ENCODE measurements at places on chromosomes 5 and 9.

- no peak for DNase-seq
These were observed 10.7 kb downstream of the OR2V1 start for GRCh38 chr5:181120306-181120705.

DNA sequence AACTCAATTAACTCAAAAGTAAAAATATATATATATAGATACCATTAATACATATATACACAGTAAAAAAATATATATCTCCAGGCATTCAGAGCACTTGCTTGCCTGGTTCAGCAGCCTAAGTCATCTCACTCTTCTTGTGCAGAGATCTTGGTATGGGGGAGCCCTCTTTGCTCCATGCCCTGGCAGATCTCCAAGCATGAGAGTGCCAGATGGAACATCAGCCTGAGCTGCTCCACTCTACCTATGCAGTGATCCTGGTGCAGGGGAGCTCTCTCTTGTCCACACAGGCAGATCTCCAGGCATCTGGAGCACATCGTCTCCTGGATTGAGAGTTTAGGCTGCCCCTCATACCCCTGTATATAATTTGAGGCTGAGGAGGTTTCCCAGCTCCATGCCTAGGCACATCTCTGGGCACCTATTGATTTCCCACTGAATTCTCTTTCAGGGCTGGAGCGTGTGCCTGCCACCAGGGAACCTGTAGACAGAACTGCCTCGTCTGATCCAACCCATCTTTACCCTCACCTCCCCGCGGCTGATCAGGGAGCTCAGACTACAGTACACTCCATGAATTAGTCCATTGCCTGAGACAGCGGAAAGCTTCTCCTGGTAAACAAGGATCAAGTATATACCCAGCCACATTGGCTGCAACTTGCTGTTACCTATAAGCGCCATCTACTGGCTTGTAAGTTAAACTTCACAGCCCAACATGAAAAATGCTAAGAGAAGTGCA lies 342.4 kb upstream of the GRIA1 start:
- peak; percentile 43 for DNase-seq

- DNase-seq, result peak; percentile 57
These were observed 140.3 kb downstream of the TSSK1B start for GRCh38 chr5:113294311-113295110.

DNA sequence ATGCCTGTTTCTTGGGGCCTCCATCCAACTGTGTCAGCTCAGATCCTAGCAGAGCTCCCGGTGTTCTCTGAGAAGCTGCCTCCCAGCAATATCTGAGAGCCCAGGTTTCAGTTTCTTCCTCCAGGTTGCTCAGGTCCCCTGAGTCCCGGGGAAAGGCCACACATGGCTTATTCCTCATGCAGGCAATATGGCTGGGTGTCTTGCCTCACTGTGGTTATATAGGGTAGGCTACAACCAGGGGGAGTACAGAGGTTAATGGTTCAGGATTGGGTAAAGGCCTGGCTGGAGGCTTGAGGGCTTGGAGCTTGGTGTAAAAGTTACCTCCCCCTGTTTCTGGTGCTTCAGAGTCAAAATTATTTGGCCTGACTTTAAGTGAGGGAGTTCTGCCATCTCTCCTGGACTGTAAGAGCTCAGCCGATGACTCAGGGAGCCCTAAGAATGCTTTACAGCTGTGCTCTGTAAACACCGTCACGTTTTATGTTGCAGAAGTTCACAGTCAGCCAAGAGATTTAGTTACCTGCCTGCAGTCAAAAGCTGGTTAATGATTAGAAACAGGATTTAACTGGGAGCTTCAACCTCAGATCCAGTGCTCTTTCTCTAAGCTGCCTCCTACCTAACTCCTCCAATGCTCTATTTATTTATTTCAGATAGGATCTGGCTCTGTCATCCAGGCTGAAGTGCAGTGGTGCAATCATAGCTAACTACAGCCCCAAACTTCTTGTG lies 24.3 kb upstream of the UBAP2 start:
- DNase-seq, result peak; percentile 29

GRCh38 chr5:14595189-14595588 lies 13.6 kb downstream of the OTULINL start:
- no peak for DNase-seq

- no peak for DNase-seq
These were observed 51.8 kb downstream of the ATG10 start for GRCh38 chr5:82023644-82024043.

DNA sequence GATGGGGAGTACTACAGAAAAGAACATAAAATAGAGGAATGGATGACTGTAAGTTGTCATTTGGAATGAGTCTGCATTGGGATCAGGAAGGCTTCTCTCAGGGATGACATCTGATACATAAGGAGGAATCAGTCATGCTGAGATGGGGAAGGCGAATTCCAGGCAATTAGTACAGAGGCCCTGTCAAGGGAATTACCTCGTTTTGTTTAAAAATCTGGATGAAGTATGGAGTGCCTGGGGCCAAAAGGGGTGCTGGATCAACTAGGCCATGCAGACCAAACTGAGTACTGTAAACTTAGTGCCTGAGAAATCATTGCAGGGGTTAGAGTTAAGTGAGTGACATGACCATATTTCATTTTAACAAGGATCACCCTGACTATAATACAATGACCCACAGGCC lies 30.5 kb downstream of the JAKMIP2 start:
- DNase-seq, result no peak

DNA sequence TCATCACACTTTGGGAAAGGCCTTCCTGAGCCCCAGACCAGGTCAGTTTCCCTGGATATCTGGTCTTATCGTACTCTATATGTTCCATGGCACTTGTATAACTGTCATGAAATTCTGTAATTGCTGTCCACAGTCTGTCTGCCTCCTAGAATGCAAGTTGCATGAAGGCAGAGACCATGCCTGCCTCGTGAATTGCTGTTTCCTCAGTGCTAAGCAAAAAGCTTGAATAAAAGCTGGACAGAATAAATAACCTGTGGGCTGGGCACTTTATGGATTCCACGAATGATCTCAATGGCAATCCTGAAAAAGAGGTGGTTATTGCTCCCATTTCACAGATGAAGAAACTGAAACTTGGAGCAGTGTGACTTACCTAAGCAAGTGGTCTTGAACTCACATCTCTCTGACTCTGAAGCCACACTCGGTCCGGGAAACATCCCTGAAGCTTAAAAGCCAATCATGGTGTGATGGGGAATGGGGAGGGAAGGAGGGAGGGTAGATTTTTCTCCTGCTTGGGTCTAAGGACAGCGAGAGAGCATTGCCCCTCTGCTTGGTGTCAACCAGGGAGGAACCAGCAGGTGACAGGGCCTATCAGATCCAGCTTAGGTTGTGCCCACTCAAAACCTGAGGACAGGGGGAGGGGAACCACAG lies 13.2 kb upstream of the LHX2 start:
- DNase-seq, result no peak

DNA sequence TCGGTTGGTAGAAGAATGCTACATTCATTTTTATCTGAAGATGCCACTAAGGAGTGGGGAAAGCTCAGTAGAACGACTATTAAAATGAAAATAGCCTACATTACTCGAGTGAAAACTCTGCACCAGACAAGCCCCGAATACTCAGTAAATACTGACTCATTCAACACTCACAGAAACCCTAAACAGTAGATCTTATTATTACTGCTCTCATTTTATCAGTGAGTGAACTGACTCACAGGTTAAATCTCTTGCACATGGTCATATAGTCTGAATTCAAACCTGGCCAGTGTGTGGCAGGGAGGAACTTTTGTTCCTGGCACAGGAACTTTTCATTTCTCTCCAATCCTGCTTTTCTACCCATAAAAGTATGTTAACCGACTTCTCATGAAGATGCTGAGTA lies 9.6 kb upstream of the PAPPA start:
- peak; percentile 87 for DNase-seq

DNA sequence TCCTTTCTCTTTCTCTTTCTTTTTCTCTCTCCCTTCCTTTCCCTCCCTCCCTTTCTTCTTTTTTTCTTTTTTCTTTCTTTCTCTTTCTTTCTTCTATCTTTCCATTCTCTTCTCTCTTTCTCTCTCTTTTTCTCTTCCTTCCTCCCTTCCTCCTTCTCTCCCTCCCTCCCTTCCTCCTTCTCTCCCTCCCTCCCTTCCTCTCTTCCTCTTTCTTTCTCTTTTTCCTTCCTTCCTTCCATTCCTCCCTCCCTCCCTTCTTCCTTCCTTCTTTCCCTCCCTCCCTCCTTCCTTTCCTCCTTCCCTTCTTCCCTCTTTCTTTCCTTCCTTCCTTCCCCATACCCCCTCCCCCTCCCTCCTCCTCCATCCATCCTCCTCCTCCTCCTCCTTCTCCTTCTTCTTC lies 243.3 kb upstream of the CTNND2 start:
- DNase-seq, result no peak

- DNase-seq, result no peak
These were observed 5.6 kb upstream of the RNF20 start for GRCh38 chr9:101528015-101528414.

GRCh38 chr5:73288803-73289720 lies 116.1 kb downstream of the TMEM174 start:
- DNase-seq, result no peak

- no peak for DNase-seq
These were observed 25.3 kb upstream of the EFNA5 start for GRCh38 chr5:107696080-107696479.

GRCh38 chr9:122580360-122580759 lies 2.8 kb downstream of the OR1L8 start:
- DNase-seq, result peak; percentile 0

DNA sequence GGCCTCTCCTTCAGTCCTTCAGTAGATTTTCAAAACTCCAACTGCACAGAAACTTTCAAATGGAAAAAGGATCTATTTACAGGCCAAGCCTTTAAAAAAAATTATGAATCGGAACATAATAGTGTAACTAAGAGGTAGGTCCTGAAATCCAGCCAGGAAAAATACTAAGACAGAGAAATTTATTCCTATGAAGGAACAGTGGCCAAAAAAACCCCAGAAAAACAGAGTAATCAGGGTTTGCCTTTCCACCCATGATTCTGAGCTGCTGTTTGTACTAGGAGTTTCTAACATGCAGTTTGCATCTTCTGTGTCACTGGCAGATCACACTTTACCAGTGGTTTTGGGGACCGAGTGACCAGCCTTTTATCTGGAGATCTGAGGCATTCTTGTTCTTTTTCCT lies 93.1 kb upstream of the TMED7 start:
- no peak for DNase-seq

- DNase-seq, result no peak
These were observed 647.3 kb downstream of the BRINP1 start for GRCh38 chr9:118721923-118722322.

DNA sequence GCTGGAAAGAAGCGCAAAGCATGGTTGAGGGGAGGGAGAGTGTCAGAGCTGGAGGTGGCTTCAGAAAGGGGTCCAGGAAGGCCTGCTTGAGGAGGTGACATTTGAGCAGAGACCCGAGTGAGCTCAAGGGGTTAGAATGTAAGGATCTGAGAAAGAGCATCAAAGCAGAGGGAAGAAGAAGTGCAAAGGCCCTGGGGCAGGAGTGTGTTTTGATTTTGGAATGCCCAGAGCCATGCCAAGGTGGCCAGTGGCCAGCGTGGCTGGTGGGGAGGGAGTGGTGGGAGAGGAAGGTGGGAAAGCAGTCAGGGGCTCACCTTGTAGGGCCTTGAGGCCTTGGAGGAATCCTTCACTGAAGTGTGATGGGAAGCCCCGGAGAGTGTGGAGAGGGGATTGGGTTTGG lies 15.4 kb downstream of the FGF18 start:
- no peak for DNase-seq

- no peak for DNase-seq
These were observed 14.2 kb upstream of the ZNF883 start for GRCh38 chr9:113026200-113026599.

- no peak for DNase-seq
These were observed 440.6 kb upstream of the IZUMO3 start for GRCh38 chr9:24986331-24986730.

DNA sequence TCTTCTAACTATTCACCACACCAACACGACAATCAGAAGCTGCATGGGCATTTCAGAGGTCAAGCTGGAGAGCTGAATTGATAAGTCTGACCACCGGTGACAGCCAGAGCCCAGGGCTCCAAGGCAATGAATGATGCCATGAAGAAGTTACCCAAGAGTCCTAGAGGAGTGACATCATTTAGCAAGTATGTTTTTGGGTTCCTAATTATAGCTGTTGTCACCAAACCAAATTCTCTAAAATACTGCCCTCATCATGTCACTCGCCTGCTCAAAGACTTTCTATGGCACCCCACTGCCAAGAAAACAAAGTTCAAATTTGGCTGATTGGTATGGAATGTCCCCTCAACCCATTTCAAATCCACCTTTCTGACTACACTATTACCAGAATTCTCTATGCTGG lies 235.1 kb downstream of the SPOCK1 start:
- no peak for DNase-seq

DNA sequence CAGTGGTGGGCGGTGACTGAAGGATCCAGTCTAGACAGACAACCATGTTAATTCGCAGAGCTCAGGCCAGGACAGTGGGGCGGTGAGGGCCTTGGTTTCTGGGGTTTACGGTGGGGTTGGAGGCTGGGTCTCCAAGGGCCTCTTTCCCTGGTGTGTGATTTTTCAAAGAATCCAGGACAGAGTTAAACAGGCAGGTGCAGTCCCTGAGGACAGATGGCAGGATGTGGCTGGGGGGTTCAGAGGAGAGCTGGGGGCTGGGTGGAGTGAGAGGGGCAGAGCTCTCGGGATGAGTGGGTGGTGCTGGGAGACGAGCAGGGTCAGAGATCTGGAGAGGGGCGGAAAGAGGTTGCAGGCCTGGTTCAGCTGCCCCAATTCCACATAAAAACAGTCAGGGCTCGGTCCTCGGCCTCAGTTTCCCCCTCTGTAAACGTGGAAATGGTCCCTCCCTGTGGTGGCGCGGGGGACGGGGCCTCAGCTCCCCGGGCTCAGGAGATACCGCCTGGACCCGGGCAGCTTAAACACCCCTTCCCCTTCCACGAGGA lies 145.9 kb downstream of the GAPVD1 start:
- DNase-seq, result no peak

DNA sequence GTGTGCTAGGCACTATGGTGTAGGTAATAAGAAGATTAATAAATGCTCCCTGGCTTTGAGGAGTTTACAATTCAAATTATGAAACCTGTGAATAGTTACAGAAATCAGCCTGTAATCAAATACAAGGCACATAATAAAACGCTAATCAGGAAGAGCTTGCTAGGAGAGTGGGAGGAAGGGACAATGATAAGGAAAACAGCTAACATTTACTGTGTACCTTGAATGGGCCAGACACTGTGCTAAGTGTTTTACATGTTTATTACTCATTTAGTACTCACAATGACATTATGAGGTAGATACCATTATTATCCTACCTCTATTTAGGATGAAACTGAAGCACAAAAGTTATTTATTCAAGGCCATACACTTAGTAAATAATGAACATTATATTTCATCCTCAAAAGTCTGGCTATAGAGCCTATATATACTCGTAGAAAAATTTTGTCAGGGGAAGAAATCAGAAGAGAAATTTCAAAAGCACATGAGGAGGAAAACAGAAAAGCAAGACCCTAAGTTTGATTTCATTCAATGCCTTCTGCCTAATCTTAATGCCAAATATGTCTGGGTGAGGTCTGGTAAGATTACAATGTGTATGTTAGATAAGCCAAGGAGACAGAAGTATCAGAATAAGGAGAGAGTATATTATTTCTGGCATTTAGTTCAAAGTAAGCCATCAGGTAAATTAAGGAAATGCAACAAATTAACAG lies 35.9 kb downstream of the AFF4 start:
- DNase-seq, result no peak

Data from retinal pigment epithelial cell (primary cell).